Skeletal muscle tissue (tissue), 5 donors: ENCODE measurements at places on chromosomes 2 and 18. TPM values are rescaled to one million over a fixed set of nuclear protein-coding genes. Genes with fewer than 3 reads are reported as not detected.

TFCP2L1 gene
- under 0.01 TPM for total RNA-seq

TSGA10 gene
- 2.1 TPM for total RNA-seq

CAMKMT gene
- total RNA-seq = 5.2 TPM

DLGAP1 gene
- total RNA-seq = 0.52 TPM

ALK gene
- 0.52 TPM for total RNA-seq

SCN1A gene
- under 0.01 TPM for total RNA-seq

WDR75 gene
- 40.7 TPM for total RNA-seq

SRBD1 gene
- total RNA-seq = 57.9 TPM
